ENCODE measurements at places on chromosomes 5 and 9.

DNA sequence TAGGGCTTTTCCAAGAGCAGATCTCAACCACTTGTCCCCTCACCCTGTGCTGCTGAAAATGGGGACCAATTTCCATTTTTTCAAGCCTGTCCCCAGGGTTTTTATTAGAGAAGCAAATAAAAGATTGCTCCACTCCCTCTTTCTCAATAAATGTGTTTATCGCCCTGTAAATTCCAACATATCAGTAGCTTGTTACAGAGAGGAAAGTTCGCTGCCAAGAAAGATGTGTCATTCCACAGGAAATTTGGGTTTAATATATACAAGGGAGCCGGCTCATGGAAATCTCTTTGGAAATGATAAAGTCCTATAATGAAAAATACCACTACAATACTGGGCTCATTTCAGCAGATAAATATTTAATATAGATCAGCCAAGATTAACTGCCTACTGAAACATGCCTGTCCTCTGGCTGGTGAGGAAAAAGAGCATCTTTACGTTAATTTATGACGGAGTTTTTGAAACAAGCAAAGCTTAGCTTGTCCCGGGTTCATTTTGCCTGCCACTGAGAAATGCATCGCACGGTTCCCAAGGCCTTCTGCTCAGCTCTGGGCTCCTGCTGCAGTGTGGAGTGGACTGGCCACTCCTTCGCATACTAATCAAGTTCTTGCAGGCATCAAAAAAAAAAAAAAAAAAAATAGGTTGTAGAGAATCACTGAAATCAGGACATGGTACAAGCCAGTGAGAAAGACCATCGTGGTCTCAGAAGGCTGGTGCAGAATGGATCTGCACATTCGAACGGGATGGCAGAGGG, 84.5 kb downstream of the BRINP1 start:
- peak; percentile 20 for DNase-seq

DNA sequence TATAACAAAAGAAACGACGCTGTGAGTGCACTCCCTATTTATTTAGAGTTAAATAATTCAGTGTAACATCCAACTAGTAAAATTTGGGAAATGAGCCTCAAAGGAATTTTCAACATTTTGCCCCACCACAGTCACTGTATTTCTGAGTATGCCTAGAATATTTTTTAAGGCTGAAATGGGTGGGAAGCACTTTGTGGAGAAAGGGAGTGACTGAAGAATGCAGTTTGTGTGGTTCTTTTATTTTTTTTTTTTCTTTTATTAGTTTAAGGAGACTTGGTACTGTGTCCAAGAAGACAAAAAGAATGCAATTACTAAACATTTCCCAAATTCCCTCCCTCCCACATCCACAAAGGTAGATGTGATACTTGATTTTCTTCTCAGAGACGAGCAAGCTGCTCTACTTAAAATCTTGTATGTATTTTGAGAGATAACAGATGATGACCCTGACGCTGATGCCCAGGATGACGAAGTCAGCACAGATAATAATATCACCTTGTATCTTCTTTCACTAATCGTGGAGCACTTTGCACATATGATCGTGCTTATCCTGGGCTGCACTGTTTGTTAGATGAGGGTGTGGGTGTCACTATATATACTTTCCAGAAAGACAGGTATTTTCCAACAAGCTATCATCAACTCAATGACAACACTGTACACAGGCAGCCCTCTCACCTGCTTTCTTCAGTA, 586.3 kb downstream of the RAB3C start:
- DNase-seq, result no peak

GRCh38 chr5:141319202-141319601, 1.4 kb downstream of the TAF7 start:
- DNase-seq, result no peak

- DNase-seq, result no peak
These were observed 41.8 kb upstream of the DPYSL3 start for GRCh38 chr5:147551677-147552076.

DNA sequence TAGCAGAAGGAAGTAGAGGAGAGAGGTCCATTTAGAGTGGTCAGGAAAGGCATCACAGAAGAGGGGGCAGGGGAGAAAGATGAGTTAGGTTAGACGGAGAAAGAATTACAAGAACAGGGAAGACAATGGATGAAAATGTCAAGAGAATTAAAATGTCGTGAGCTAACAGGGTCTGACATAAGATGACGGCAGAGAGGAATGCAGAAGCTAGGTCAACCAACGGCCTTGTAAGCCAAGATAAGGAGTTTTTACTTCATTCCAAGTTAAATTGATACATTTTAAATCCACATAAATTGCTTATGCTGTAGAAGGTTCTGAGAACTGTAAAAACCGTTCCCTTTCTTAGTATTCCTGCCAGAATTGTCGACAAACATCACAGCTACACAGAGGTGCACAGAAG, 896.9 kb upstream of the DMAC1 start:
- no peak for DNase-seq

GRCh38 chr5:40577718-40578117, 102.0 kb upstream of the PTGER4 start:
- no peak for DNase-seq

DNA sequence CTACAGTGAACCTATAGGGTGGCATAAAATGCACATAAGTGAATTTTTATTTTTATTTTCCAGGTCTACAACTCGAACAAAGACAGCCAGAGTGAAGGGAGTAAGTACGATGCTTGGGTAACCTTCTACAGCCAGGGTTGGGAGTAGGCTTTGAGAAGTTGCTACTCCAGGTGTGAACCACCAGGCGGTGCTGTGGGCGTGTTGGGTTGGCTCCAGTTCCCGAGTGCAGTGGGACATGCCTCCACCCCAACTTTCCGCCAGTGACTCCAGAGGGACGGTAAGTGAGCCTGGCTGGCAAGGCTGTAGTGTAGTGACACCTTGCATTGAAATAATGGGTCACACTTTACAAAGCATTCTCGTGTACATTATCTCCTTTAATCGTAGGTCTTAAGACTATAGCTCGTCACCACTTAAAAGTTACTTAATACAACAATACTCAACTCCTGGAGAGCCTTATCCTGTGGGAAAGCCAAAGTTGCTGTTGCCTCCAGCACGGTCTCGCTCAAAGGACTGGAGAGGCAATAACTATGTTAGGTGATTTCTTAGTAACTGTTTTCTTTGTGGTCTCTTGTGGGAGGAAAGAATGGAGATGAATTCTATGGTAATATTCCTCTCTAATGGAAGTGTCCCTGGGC, 244.0 kb downstream of the ARHGAP26 start:
- DNase-seq, result no peak

DNA sequence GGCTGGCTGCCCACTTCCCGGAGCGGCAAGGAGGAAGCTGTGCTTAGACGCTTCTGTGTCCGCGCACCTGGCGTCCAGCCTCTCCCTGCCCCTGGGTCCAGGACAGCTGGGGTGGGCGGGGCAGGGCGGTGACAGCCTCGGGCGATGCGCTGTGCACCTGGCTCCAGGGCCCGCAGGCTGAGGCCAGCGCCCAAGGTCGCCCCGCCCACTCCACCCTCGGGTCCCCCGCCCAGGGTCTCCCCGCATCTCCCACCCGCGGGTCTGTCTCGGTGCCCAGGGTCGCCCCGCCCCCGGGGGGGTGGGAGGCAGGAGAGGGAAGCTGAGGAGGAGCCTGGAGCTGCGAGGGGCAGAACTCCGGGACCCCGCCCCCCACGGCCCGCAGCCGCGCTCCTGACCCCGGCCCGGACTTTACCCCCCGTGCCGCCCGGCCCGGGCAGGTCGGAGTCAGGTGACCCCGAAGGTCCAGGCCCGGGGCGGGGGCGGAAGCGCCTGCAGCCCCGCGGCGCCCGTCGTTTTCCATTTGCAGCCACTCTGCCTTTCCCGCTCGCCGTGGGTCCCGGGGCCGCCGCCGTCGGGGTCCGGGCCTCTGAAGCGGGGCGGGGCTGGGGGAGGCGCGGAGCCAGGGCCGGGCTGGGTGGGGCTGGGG, at the start of gene ENTPD8:
Gene ENTPD8, minus strand, starts transcription at position 69 of the 646 bp plus-strand sequence. CDS start 3,072 bp downstream, outside the sequence.
- DNase-seq, result no peak

DNA sequence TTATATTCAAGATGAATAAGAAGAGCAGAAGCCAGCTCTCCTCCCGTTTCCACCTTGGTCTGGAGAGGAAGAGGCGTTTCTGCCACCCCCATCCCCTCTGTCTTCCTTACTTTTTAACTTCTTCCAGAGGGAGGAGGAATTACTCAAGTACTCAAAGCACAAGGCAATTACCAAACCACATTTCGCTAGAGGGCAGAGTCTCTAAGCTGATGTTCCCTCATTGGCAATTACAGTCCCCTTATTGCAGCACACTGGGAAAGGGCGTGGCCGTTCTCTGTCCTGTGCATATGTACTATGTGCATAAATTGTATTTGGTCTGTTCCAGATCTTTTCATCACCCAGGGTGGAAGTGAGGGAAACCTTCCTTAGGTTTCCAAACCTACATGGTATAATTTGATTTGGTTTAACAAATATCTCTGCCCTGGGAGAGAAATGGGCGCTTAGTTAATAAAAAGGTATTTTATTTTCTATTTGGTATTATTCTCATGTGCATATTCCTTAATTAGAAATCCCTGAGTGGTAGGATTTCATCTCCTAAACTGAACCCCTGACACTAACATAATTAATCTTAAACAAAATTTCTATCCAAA, 29.8 kb upstream of the ALDOB start:
- DNase-seq, result peak; percentile 90

DNA sequence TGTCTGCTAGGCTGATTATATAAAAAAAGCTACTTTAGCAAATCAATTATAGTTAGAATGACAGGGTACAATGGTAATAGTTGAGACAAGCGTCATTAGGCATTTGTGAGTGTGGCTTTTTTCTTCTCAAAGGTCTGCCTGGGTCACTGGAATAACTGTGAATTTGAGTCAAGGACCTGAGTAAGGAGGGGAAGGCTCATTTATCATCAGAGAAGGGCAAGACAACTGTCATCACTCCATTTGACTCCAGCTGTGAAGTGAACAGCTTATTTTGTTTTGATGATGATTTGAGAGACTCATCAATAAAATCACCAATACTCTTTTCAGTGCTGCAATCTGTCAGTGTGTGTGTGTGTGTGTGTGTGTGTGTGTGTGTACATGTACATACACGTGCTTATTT, 118.6 kb downstream of the MAT2B start:
- DNase-seq, result no peak

- DNase-seq, result no peak
These were observed 13.8 kb downstream of the VAV2 start for GRCh38 chr9:133978226-133978898.

GRCh38 chr9:114624677-114625076, 13.6 kb downstream of the TMEM268 start:
- no peak for DNase-seq

DNA sequence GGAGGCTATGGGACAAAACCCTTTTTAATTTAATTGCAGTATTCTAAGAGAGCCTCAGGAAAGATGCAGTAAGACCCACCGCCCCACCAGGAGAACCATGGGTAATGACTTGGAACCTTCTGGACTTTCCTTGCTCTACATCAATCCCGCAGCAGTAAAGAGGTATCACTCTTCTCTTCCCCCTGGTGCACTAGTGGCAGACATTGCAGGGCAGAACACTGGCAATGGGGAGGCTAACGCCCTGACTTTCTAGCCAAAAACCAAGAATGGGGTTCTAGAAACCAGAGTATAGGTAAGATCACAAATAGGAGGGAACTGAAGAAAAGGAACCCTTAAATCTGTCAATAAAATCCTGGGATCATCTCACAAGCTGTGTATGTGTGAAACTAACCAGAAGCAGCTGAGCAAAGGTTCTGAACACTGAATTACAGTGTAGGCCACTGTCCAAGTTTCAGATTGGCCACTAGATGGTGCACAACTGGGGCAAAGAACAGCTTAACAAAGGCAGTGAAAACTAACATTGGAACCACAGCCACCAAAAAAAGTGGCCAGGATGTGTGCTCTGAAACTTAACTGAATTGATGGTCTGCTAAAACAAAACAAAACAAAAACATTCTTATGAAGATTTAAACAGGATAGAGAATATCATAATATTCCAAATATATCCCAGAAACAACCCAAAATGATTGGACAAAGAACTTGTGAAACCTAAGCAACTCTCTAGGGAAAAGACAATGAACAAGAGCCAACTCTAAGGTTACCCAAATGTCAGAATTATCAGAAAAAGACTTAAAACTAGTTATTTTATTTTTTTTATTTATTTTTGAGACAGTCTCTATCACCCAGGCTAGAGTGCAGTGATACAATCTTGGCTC, 6.6 kb upstream of the FAM151B start:
- peak; percentile 22 for DNase-seq

GRCh38 chr9:12463641-12464040, 229.5 kb upstream of the TYRP1 start:
- DNase-seq, result no peak

- DNase-seq, result no peak
These were observed 123.0 kb upstream of the FST start for GRCh38 chr5:53357439-53357838.

DNA sequence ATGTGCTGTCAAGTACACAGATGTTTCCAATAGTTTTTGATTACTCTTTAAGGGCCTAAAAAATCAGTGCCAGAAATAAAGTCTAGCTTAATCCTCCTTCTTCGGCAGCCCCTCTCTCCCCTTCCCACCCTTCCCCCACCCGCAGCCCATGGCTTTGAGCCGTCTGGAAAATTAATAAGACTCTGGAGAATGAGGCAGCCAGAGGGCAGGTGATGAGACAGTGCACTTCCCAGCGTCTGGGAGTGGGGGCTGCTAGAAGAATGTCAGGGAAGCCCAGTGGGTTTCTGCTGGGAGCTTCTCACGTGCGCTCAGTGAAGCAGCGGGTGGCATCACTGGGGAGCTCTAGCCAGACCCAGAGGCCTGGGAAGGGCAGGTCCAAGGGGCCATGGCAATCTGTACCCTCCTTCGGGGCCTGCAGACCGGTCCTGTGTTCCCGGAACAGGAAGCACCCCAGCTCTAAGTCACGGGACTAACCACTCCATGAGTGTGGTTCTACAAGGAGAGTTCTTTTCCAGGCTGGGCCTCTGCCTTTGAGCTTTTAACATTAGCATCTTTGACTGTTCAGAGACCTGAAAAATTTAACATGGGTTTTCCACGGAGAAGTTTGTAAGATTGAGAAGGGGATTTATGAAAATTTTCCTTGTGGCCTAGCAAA, 164.8 kb upstream of the OTULINL start:
- DNase-seq, result no peak

DNA sequence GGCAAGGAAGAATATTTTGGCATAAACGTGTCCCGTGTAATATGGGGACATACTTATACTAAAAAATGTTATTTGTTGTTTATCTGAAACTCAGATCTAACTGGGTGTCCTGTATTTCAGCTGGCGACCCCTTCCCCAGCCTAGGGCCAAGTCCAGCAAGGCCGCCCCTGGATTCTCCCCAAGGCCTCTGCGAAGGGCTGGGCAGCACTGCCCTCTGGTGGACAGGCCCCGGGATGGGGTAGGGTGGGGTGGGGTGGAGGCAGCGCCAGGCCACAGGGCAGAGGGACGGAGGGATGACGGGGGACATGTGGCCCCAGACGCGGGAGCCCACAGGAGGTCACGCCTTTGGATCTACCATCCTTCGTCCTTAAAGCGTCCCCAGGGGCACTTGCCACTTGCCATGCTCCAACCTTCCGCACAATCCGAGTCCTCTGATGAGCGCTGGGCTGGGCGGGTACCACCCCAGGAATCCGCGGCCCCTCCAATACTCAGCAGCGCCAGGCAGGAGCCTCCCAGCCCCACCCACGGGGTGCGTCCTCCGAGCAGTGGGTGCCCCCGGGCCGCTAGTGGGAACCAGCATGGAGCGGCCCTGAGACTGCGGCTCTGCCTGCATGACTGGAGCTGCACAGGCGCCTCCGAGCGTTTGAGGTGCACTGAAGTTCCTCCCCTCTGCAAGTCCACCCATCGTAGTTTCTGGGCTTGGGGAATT, 7.1 kb upstream of the AGPAT2 start:
- DNase-seq, result no peak

All from pons (tissue), 1 donor.